GM12878 (cell line): ENCODE measurements at places on chromosomes 1 and 21. TPM values are rescaled to one million over a fixed set of nuclear protein-coding genes. Genes with fewer than 3 reads are reported as not detected.

DNA sequence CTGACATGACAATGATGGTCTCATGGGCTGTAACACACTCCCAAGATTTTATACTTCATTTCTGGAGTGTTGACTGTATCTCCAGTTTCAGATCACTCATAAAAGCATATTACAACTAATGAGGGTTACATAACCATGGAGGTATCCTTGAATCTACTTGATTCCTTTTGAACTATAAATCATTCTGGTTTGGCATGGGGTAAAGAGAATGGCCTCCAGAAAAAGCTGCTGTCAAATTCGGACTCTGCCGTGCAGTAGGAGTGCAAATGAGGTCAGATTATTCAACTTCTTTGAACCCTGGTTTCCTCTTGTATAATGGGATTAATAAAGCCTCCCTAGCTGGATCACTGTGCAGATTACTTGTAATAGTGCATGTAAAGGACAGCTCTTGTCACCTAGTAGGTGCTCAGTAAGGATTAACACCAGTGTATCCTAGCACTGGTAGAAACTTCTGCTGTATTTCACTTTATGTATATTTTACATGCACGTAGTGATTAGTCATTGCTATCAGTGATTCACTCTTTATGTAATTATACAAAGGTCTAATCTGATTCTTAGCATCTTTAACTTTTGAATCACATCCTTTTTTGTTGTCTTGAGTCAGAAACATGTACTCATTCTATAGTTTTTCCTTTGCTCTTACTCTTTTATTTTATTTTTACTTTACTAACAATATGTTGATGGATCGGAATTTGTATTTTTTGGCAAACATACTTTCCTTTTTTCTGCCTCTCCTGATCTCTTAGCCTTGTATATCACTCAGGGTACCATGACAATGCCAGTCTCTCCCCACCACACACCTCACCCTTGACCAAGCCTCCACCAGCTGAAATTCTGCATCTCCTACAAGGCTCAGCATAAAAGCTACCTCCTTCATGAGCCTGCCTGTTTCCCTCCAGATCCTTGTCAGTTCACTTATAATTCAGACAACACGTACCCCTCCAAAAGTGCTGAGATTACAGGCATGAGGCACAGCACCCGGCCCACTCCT, 3.2 kb downstream of the LRRC8C start:
- H3K27me3 ChIP-seq: no peaks in the 10 kb centered on the region
- no peaks in the 10 kb centered on the region for H3K36me3 ChIP-seq
- DNase-seq: no peak
- no peak overlapping the region; the same call in 1 of the 2 replicates for H3K4me3 ChIP-seq
- H3K27ac ChIP-seq: peak overlapping the region; percentile 12; the same call in 1 of the 2 replicates
- peaks cover 3% of the 10 kb centered on the region; the same call in 1 of the 2 replicates for H3K4me1 ChIP-seq

DNA sequence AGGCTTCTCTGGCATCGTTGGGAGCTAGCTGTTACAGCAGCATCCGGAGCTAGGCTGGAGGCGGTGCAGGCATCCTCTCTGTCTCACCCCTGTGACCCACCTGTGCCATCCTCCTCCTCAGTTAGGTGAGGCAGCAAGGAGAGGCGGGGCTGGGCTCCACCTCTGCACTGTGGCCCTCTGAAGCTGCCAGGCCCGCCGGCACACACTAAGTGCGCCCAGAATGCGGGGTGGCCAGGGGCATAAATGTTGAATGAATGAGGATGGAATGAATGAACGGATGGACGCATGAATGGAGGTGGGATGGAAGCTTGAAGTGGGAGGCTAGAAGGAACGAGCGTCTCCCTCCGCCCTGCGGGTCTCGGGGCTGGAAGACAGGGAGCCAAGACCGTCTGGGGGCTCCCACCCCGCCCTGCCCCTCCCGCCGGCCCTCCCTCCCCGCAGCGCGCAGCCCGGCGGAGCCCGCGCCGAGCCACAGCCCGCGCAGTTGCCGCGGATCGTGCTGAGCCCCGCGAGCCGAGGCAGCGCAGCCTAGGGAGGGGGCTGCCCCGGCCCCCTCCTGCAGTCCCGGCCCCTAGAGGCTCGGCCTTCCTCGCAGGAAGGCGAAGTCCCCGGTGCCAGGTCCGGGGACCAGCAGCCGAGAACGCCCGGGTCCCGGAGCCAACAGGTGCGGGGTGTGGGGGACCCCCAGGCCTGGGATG, at the start of gene HCRTR1:
Gene HCRTR1, plus strand, starts transcription at position 472 of the 698 bp plus-strand sequence. CDS start 1,504 bp downstream, outside the sequence.
- H3K36me3 ChIP-seq: no peaks in the 10 kb centered on the region
- H3K27me3 ChIP-seq: no peaks in the 10 kb centered on the region
- H3K4me3 ChIP-seq: no peak within 1 kb of the TSS
- H3K27ac ChIP-seq: no peak within 1 kb of the TSS

GRCh38 chr1:18479454-18479853, 1.3 kb upstream of the KLHDC7A start:
- DNase-seq: no peak
- H3K4me1 ChIP-seq: no peaks in the 10 kb centered on the region; the same call in 1 of the 2 replicates
- H3K36me3 ChIP-seq: no peaks in the 10 kb centered on the region
- H3K4me3 ChIP-seq: no peak overlapping the region
- H3K27me3 ChIP-seq: no peaks in the 10 kb centered on the region

GRCh38 chr1:76833151-76833550, 34.1 kb upstream of the ST6GALNAC5 start:
- no peaks in the 10 kb centered on the region for H3K36me3 ChIP-seq
- no peak overlapping the region for H3K27ac ChIP-seq
- H3K27me3 ChIP-seq: no peaks in the 10 kb centered on the region

DNA sequence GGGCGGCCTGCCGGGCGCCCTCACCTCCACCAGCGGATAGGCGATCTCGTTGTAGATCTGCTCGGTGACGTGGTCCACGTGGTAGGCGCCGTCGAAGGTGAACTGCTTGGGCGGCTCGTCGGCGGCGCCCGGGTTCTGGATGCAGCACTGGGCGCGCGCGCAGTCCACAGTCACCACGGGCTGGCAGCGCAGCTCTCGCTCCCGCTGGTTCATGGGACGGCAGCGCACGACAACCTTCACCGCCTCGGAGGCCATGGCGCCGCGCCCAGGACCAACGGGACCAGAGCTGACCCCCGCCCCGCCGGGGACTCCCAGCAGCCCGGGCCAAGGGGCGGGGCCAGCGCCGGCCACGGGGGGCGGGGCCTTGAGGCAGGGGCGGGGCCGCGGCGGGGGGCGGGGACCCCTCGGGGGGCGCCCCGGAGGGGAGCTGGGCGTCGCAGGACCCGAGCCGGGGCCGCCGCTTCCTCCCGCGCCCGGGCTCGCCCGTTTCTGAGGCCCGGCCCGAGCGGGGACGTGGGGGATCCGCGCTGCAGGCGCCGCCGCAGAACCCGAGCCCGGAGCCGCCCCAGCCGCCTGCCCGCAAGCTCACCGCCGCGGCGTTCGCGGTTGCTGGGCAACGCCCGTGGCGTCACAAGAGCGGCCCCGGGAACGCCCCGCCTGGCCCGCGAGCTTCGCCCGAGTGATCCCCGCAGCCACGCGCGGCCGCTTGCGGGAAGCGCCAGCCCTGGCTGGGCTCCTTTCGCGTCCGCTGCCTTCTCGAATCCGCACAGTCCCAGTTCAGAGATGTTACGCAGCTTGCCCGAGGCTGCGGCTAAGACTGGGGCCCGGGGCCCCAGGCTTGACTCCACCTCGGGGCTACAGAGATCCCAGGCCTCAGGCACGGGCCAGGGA, at the start of gene KIF17:
Gene KIF17, minus strand, starts transcription at position 556 of the 891 bp plus-strand sequence. Its CDS starts 301 bp downstream, at position 255.
- no peak for DNase-seq
- H3K27ac ChIP-seq: no peak within 1 kb of the TSS
- no peaks in the 10 kb centered on the region for H3K36me3 ChIP-seq
- H3K27me3 ChIP-seq: peaks cover 5% of the 10 kb centered on the region; the same call in 1 of the 2 replicates
- no peak within 1 kb of the TSS for H3K4me3 ChIP-seq

DNA sequence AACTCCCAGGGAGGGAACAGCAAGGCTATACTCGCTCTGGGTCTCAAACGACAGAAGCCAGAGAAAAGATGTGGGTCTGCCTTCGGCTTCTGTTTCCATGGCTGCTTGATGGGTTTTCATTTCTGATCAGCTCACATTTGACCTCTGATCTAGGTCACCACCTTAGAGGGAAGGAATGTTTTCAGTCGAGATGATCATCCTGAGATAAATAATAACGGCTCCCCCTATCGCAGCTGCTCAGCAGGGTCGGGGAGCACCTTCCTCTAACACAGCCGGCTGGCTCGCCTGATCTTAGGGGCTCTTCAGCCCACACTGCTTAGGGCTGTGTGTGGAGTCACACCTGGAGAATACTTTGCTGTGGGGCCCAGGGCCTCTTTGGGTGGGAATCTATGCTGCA, 53.1 kb upstream of the ZNF648 start:
- H3K27ac ChIP-seq: no peak overlapping the region
- H3K4me1 ChIP-seq: no peaks in the 10 kb centered on the region
- DNase-seq: no peak
- no peaks in the 10 kb centered on the region for H3K27me3 ChIP-seq
- H3K4me3 ChIP-seq: no peak overlapping the region

DNA sequence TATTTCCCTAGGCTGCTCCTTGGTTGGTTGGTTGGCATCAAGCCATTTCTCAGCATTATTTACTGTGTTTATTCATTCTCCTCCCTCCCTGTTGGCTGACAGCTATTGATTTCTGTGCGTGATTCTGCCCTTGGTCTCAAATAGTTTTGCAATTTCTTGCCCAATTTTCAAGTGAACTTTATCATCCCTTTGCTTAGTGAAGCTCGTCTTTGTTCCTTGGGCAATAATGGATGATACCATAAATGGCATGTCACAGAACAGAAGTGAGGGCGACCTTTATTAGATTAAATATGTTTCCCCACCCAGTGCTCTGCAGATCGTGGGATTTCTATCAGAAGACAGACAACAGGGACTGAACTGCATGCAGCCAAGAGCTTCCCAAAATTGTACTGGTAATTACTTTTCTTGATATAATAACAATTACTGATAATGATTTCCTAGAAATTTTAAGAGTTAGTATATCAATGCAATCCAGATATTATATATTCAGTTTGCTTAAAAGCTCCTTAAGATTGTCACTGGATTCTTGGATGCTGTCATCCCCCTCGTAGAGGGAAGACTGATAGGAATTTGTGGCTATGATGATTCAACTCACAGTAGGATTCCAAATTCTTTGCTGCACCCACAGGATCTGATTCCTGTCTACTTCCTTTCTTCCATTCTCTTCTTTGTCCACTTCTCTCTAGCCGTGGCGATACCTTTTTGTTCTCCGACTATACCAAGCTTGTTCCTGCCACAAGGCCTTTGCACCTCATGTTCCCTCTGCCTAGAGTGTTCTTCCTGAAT, 122.1 kb upstream of the KAZN start:
- H3K27ac ChIP-seq: no peak overlapping the region
- H3K4me1 ChIP-seq: no peaks in the 10 kb centered on the region
- H3K27me3 ChIP-seq: no peaks in the 10 kb centered on the region; the same call in 1 of the 2 replicates
- DNase-seq: no peak

DNA sequence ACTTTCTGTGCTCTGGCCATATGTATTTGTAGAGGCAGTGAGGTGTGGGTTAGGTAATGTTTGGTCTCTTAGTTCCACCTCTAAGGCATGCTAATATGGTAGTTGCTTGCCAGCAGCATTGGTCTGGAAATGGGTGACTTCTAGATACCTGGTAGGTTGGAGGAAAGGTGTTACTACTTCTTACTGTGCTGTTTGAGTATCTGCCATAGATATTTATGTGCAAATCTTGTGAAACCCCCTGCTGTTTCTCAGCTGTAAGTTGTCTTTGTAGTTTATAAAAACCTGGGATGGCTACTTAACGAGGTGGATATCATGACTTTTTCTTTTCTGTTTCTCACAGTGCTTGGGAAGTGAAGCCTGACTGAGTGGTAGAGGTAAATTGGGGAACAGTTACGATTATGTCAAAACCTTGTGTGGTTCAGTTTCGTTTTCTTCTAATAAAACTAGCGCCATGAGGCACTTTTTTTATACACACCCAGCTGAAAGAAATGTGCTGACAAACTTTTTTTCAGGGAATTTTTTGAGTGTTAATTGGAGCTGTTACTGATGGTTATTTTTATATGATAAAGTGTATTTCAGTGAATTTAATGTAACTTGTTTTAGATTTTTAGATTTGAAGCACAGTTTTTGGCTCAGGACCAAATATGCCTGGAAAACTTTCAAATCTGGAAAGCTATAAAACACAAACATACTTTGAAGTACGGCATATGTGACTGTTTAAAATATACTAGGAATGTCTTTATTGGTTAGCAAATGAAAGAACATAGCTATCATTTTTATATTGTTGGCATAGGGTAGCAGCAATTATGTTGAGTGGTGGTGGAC, 42.1 kb downstream of the CAMSAP2 start:
- peak; percentile 61 for DNase-seq
- H3K36me3 ChIP-seq: peaks cover 6% of the 10 kb centered on the region; the same call in 1 of the 2 replicates
- H3K4me1 ChIP-seq: peaks cover 10% of the 10 kb centered on the region
- peak overlapping the region; percentile 4; the same call in 1 of the 2 replicates for H3K4me3 ChIP-seq
- no peaks in the 10 kb centered on the region for H3K27me3 ChIP-seq

Gene GJA5
- total RNA-seq: not detected in 2 replicates

Gene FCN3
- 0.28 and 0.32 TPM in 2 replicates for total RNA-seq

Gene GRIK1
- not detected in 2 replicates for total RNA-seq

Gene NOS1AP
- 0.15 TPM in 1 of 2 replicates, not detected in the other for total RNA-seq

Gene LCK
- total RNA-seq: 126 and 143 TPM in 2 replicates
